ENCODE measurements at places on chromosomes 7 and 10.

- no peak for DNase-seq
Measured at GRCh38 chr10:126646110-126646509, 24.4 kb downstream of the C10orf90 start.

DNA sequence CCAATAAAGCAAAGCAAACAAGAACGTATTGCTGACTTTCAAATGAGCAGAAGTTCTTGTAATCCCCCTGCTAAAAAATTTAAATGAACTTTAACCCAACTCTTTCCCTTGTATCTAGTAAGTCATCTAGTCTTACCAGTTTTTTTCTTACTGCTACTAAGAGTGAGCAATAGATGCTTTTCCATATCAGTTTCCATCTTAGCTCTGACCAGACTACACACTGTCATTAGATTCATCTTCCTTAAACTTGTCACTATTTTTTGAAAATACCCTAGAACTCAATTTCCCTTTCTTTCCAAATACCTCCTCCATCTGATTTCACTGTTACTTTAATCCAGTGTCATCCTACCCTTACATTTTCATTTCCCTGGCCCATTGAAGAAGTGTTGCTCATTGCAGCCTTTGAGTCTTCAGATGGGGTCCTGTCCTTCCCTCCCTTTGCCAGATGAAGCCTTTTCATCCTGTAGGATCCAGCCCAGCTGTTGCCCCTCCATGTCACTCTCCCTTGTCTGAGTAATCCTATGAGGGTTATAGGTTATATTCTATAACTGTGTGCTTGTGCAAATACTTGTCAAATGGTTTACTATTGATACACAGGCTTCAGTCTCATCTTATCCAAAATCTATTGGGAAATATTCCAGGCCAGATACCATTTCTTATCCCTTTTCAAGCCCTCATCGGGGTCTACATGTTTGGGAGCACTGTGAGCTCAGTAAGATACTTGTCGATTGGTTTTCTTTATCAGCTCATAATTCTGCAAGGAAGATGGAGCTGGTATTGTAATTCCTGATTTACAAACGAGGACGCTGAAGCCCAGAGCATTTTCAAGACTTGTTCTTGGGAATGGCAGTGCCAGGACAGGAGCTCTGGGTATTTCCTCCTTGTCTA lies 51.5 kb upstream of the ITGB1 start:
- no peak for DNase-seq

DNA sequence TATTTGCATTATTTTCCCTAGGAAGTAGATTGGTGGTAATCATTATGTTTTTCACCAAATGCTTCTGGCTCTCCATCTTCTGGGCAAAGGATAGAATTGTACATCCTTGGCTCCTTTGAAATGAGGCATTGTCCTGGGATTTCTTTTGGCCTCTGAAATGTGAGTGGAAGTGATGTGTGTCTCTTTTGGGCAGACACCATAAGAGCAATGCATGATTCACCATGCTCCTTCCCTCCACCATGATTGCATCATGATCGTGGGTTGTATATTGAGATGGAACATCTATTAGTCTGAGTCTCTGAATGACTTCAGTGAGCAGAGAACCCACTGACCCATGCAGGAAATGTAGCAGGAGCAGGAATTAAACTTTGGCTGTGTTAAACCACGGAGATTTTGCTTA lies 49.2 kb downstream of the ADRA2A start:
- DNase-seq: no peak

DNA sequence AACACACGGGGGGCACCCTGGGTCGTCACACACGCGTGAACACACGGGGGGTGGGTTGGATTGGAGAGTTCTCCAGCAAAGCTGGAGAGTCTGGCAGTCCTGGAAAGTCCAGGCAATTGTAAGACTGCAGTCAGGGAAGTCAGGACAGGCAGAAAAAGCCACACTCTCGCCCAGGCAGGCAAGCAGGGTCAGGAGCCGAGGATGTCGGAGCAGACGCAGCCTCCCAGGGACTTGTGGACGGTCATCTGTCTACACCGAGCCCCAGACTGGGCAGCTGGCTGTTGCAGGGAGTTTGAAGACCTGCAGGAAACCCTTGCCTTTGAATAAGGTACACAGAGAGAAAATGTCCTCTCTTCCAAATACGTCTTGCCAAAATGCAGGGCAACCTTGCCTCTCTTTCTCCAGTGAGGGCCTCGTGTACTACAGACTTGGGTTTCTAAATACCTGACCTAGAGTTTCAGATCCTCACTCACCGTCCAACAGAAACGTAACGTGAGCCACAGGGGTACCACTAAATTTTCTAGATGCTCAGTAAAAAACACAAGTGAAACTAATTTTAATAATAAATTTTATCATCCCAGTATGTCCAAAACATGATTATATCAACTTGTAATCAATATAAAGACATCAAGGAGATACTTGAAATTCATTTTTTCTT lies 176.7 kb downstream of the ADARB2 start:
- DNase-seq: no peak

- DNase-seq: no peak
Measured at GRCh38 chr7:133742709-133743538, 384.2 kb upstream of the LRGUK start.

DNA sequence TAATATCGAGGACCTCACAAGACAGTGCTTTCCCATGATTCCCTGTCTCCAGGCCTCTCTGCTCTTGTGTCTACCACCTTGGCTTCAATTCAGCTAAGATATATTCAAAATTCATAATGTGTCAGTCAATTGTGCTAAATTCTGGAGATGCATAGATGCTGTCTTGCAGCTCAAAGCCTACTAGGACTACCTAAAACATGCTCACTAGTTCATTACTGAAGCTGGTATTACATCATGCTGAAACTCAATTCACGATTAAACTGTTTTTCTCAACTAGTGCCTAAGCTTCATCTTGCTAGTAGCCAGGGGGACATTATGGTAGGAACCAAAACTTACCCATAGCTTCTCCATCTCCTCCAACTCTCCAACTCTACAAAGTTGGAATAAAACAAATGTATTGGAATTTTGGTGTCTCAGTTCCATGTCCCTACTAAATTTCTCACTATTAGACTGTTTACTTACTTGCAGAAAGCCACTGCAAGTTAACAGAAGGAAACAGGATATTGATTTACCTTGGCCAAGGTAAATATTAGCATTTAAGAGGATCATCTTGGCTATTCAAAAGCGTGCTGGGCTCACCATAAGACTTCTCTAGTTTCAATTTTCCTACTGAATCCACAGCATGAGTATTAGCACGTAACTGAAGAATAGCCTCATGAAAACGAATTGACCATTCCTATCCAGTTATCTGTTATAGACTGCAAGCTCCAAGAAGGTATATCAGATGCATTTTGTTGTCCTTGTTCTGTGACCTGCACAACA lies 53.6 kb downstream of the CREB3L2 start:
- no peak for DNase-seq

GRCh38 chr7:21318916-21319270 lies 109.0 kb upstream of the SP4 start:
- DNase-seq: no peak

DNA sequence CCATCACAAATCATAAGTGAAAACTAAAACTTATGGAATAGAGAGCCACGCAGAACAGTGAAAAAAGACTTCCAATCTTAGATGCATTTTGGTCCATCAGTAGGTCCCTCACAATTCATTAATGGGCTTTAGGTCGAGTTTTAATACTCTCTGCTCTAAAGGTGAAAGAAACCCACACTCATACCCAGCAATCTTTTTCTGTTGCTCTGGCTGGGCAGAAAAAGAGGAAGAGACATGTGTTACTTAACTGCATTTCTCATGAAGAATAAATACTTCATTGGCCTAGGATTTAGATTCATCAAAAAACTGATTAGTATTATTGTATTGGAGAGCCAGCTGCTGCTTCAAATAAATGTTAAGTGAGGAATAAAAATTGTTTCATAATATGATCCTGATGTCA lies 645.7 kb downstream of the PHTF2 start:
- DNase-seq: no peak

GRCh38 chr7:14821757-14822480 lies 80.6 kb downstream of the DGKB start:
- DNase-seq: no peak

DNA sequence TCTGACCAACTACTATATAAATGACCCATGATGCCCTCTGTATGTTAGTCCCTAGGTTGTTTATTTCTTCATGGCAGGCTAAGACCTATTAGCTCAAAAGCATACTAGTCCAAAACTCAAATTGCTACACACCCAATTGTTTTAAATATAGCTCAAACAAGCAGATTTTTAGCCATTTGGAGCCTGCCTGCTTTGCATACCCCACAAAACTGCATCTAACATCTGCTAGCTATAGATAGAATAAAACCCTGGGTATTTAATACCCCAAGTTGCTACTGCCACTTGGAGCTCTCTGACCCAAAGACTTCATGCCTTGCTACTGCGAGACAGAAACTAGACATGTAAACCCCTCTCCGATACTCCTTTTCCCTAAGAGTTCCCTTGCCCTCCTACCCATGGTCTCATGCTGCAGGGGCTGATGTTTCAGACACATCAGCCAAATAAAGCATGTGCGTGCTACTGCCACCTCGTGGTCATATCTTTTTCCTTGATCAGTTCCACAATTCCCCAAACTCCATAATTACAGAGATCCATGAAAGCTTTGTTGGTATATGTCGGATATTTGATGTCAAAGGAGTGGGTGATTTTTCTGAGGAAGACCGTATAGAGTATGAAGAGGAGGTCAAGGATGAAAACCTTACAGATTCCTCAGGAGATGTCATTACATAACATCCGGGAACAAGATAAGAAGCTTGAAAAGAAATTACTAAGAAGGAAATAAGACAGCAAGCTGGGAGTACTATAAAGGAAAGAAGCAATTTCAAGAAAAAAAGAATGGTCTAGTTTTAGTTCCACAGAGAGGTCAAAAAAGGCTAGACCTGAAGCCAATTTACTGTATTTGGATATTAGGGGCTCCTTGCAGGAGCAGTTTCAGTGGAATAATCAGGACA lies 386.6 kb downstream of the SH2D4B start:
- DNase-seq: peak; percentile 1

DNA sequence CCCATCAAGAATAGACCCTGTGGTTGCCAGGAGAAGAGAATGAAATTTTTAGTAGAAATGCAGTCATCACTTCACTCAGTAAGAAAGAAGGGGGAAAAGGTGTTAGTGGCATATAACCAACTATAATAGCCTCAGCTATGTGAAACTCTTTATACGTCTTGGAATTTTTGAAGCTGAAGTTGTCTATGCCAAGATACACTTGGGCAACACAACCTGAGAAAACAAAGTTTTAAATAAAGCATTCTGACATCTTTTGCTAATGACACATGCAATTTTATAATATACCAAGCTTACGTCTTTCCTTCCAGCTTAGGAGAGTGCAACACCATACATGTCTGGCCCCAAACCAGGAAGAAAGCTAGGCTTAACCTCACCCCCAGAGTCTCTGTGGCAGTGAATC lies 40.8 kb upstream of the ZNF438 start:
- DNase-seq: no peak
